Right kidney (tissue), 9 donors: ENCODE measurements at places on chromosomes 3 and 15.
A peak's percentile ranks its signal among the peaks of the same experiment; 100 is the strongest.

GRCh38 chr15:83733206-83733605 is 79.3 kb downstream of the ADAMTSL3 start:
- DNase-seq, result no peak

- DNase-seq, result no peak
Measured at GRCh38 chr3:43062040-43062563, 43.8 kb downstream of the POMGNT2 start.

DNA sequence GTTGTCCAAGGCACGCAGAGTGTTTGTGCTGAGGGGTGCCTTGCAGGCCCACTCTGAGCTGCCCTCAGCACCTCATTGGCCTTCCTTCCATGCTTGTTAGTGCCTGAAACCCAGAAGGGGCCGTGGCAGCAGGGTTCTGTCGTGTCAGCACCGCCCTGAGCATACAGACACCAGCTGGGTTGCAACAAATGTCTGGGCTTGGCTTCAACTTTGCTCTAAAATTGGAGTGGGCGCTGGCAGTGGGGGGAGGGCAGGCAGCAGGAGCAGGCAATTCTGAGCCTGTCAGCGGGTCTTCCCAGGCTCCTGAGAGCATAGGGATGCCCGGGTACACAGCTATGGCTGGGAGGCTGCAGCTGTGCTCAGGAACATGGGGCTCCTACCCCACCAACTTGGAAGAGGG is 464.3 kb downstream of the EPHA3 start:
- no peak for DNase-seq

DNA sequence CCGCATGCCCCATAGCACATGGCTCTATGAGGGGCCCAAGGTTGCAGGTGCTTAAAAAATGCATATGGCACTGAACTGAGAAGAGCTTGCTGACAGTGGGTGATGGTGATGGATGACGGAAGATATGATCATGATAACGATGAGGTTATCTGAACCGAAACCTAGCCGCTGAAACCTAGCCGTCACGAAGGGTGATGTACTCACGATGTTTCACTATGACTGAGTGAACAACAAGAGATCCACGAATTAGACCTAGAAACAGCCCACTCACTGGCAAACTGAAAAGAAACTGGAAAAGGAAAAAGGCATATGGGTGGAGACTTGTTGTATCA is 57.6 kb upstream of the BCL6 start:
- DNase-seq, result no peak

DNA sequence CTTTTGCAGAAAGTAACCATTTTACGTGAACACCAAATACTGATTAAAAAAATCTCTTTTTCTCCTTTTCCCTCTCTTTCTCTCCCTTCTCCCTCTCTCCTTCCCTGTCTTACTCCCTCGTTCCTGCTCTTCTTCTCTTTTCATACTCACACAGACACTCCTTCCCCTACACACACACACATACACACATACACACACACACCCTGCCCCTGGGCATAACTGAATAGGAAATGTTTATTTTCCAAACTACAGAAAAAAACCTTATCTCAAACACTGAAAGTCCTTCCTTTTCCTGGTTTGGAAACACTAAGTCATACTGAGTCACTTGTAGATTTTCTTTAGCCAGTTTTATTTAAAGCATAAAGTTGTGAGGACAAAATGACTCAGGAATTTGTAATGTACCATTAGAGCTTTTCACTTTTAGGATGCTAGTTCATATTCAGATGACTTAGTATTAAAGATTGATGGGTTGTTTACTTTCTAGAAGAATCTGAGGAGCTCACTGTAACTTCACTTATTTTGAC is 62.4 kb downstream of the MBNL1 start:
- DNase-seq, result no peak

- peak; percentile 45 for DNase-seq
Measured at GRCh38 chr3:54146506-54147239, 24.3 kb downstream of the CACNA2D3 start.

DNA sequence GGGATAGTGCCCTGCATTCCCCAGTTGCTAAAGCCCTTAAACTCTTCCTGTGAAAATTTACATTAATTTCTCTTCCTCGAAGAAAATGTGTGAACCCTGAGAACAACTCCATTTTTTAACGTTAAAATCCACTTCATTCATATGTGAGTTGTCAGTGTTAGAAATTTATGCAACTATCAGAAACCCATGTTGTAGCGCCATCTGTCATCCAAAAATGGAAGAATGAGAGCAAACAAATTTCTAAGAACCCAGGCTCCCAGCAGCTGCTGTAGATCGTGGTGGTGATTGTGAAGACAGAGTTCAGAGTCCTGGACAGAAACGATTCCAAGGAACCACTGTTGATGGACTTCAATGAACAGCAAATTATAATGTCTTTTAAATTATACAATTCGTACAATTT is 179.7 kb upstream of the NDN start:
- DNase-seq, result no peak

- no peak for DNase-seq
Measured at GRCh38 chr3:72160351-72160750, 375.4 kb upstream of the PROK2 start.

GRCh38 chr3:192816351-192816750 is 89.0 kb upstream of the FGF12 start:
- DNase-seq, result peak; percentile 39

GRCh38 chr3:473033-473800 is 276.7 kb downstream of the CHL1 start:
- DNase-seq, result no peak

DNA sequence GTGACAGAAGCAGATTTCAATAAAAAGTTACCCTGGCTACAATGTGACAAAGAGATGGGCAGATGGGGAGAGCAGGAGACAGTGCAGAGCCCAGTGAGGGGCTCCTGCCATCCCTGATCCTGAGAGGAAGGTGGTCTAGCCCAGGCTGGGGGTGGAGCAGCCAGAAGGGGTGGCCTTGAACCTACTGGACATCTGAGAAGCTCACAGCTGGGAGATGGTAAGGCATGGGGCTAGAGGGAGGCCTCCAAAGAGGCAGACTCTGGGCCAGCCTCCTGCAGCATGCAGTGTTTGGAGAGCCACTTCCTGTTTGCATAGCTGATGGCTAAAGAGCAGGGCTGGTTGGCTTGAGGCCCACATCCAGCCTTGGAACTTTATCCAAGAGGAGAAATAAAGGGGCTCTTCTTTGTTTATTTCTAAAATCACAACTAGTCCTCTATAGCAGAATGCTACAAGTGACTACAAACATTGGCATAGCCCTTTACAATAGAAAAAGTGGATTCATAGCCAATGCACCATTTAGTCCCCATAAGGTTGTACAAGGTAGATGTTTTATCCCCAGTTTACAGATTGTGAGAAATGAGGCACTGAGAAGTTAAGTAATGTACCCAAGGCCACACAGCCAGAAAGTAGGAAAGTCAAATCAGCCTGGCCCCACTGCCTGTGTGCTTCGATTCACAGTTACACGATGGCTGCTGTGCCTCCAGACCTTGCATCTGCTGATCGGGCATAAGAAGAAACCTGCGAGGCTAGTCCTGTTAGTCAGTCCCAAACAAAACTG is 4.6 kb downstream of the EFCC1 start:
- DNase-seq, result no peak

DNA sequence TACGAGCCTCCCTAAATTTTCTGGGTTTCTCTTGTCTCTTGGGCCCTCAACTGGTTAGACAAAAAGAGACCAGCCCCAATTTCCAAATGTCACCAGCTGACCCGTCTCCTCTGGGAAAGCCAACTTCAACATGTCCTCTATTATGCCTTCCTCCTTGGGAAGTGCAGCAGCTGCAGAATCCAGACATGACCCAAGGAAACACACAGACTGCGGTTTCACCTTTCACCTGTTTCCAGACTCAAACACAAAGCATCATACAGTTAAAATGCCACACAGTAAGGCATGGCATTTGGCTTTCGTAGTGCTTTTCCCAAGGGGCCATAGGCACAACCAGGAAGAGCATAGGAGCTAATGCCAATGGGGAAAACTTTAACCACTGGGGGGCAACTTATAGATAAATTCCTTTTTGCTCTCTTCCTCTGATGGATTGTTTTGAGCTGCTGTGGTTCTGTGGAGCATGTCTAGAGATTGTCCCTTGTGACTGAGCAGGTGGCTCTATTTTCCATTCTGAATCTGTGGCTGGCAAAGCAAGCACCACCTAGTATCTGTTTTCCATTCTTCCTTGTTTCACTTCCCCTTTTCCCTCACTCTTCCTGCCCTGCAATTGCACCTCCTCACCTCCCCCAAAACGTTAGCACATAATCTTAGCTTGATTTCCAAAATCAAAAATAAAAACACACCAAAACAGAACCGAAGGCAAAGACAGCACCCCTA is 49.3 kb downstream of the HHLA2 start:
- DNase-seq, result no peak

DNA sequence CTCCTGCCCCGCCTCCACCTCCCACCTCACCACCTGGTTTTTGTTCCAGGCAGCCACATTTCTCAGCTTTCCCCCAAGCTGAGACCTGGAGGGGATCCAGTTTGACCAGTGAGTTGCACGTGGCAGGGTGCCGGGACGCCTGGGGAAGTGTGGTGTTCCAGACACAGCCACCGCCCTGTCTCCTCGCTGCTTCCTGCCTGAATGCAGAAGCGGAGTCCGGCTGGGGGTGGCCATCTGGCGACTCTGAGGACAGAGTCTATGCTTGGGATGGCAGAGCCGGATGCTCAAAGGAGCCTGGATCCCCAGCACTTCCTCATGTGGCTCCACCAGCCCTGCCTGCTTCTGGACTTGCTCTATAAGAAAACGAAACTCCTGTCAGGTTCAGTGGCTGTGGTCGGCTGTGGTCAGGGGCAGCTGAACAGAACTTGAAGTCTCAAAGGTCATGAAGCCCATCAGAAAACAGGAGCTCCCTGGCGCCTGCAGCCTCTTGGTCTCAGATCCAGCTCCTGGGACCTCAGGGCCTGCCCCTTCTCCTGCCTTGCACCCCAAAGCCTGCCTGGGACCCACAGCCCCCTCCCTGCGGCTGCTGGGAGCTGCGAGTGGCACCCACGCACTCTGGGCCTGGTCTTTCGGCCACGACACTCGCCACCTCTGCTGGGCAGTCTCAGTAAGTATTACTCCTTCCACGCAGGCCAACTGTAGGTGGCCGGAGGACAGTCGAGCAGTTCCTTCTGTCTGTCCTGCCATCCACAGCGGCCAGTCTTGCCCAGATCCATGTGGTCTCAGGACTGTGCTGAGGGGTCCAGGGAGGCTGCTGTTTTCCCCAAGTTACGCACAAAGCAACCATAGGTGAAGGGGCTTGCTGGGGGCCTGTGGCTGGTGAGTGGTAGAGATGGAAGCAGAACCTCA is 112.8 kb upstream of the MEF2A start:
- DNase-seq, result no peak

- no peak for DNase-seq
Measured at GRCh38 chr3:28308196-28308595, 40.3 kb upstream of the ZCWPW2 start.

- DNase-seq, result no peak
Measured at GRCh38 chr3:132652640-132653270, 6.9 kb downstream of the ACAD11 start.

DNA sequence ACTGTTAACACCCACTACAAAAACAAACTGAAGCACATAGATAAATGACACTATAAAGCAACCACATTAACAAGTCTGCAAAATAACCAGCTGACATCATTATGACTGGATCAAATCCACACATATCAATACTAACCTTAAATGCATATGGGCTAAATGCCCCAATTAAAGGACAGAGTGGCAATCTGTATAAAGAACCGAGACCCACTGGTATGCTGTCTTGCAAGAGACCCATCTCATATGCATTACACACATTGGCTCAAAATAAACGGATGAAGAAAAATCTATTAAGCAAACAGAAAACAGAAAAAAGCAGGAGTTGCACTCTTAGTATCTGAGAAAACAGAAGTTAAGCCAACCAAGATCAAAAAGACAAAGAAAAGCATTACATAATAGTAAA is 1375.4 kb downstream of the ZPLD1 start:
- DNase-seq, result no peak

GRCh38 chr3:184545769-184546168 is 15.8 kb upstream of the EPHB3 start:
- DNase-seq, result no peak
